ENCODE measurements at places on chromosomes 6 and 20.

- peak; percentile 62 for DNase-seq
These were observed 60.0 kb downstream of the TRIM27 start for GRCh38 chr6:28863604-28864325.

- no peak for DNase-seq
These were observed 52.4 kb downstream of the QKI start for GRCh38 chr6:163466839-163467390.

DNA sequence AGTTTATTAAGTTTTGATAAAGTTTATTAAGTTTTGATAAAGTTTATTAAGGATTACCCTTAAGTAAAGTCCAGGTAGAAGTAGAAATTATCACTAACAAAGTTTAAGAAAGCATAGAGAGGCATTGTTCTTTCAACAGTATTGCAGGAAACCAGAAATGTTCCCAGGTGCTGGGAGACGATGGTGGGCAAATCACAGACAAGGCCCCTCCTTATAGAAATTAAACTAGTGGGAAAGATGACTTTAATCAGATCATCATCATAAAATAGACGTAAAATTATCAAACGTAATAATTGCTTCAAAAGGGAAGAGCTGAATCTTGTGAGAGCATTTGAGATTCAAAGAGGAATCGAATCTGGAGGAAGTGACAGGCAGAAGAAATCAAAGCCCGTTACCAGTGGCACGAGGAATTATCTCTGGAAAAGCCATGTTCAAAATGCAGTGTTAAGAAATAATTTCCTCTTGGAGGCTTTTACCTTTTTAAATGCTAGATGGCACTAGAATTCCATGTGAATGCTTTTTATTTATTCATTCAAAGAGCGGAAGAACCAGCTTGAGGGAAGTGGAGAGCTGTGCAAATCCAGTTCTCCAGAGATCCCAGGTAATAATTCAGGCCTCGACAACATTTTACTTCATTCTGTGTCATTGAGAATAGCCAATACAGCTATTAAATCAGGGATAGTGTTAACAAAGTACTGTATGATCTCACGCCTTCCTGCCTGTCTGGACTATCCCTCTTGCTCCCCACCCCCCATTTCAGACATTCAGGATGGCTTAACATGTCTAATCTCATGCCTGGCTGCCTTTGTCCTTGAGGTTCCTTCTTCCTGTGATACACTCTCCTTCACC lies 1.0 kb upstream of the APMAP start:
- no peak for DNase-seq

DNA sequence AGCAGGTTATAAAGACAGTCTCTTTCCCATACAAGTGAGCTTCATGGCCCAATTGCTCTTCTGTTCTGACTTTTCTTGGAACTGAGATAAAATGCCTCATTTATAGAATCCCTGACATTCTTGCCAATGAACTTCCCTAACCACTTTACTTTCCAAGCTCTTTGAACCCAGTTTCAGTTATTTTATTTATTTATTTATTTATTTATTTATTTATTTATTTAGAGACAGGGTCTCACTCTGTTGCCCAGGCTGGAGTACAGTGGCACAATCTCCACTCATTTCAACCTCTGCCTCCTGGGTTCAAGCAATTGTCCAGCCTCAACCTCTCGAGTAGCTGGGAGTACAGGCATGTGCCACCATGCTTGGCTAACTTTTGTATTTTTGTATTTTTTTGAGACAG lies 138.5 kb upstream of the ZNF184 start:
- DNase-seq, result no peak

GRCh38 chr6:77456531-77457248 lies 6.6 kb downstream of the HTR1B start:
- no peak for DNase-seq

DNA sequence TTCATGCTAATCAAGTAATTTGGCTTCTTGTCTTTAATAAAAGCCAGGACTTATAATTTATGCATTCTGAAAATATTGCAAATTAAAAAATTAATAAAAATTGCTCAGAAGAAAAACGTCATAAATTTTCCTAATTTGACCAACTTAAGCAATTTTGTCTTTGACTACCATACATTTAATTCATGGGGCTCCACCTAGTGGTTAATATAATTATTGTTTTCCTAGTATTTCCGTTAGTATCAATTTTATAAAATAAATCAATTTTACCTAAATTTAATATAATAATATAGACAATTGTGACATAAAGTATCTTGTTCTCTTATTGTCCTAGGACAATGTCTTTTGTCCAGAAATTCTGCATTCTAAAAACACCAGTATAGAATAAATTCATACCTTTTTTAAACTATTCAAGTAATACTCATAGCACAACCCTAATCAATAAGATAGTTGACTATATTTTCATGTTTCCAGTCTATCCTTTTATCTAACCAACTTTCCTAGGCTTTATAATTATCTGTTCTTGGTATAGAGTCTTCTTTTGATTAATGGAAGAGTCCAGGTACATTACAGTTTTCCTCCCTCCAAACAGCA lies 319.9 kb downstream of the TRDN start:
- DNase-seq, result no peak

DNA sequence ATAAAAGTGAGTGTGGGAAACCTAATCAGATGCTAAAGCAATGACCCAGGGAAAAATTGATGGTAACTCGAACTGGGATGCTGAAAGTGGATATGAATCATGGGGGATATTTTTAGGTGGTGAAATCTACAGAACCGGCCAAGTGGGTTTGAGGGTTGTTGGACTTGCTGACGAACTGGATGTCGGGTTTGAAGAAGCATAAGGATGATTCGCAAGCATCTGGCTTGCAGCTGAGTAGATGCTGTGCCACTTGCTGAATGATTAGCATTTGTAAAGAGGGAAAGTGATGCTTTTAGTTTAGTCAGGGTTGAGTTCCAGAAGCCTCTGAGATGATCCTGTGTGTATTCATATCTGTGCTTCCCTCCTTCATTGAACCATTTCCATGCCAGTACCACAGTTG lies 54.9 kb downstream of the UBR2 start:
- DNase-seq, result no peak

DNA sequence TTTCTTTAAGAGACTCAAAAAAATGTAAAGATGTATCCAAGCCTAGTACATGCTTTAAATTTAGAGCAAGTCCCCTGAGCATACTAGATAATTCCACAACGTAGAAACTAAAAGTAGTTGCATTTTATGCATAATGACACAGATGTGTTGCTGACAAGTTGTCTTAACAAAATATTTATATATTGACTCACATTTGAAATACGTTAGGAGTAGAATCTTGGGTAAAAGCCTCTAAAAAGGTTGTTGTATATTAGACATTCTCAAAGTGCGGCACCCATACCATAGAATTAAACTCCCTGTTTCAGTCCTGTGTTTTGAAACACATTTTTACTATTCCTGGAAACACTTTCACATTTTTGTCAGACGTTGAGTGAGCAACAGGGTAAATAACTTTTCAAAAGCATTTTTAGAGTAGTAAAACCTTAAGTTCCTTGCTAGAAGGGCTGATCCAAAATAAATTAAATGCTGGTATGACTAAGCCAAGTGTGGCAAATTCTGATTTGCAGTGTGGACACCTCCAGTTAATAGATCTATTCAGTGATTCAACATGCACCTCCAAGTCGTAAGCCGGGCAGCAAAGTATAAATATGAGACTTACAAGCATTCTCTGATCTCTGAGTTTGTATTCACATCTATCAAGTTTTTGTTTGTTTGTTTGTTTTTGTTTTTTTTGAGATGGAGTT lies 97.5 kb downstream of the GMDS start:
- no peak for DNase-seq

- DNase-seq, result no peak
These were observed 7.7 kb upstream of the ISM1 start for GRCh38 chr20:13213335-13213734.

GRCh38 chr20:7248281-7249201 lies 481.1 kb downstream of the BMP2 start:
- DNase-seq, result no peak

DNA sequence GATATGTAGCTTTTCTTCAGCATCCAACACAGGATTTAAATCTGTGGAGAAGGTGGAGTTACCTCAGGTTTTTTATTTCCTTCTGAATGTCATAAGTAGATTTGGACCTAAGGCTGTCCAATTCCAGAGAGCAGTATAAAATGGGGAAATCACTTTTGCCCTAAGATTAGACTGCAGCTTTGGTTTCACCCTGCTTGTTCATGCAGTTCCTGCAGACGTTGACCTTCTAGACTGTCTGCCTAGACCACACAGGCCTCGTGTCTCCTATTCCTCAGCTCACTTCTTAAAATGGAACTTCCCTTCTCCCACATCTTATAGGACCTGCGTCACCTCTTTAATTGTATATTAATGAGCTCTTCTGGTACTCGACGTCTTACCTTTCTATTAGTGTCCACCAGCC lies 26.0 kb upstream of the C6orf62 start:
- DNase-seq, result no peak

GRCh38 chr6:52801188-52801841 lies 2.3 kb downstream of the GSTA1 start:
- DNase-seq, result no peak

- no peak for DNase-seq
These were observed 71.3 kb downstream of the DZANK1 start for GRCh38 chr20:18395544-18395943.

DNA sequence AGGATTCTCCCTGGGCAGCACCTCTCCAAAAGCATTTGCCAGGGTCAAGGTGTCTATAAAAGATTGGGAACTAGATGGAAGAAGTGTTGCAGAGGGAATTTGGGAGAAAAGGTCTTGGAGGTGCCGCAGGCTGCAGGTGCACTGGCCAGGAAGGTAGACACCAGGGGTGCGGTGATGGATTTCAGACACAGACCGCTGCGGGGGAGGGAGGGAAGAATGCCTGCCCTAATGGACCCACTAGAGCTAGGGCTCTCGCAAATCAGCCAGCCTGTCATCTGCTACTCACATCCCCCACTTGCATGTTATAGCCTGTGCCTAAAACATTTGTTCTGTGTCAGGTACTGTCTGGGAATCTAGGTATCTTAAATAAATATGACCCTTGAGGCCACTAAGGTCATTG lies 193.6 kb upstream of the SLC24A3 start:
- no peak for DNase-seq

- no peak for DNase-seq
These were observed 76.0 kb downstream of the ANKRD6 start for GRCh38 chr6:89508755-89509563.

GRCh38 chr6:159762681-159763293 lies 942 bp downstream of the ACAT2 start:
- peak; percentile 44 for DNase-seq

DNA sequence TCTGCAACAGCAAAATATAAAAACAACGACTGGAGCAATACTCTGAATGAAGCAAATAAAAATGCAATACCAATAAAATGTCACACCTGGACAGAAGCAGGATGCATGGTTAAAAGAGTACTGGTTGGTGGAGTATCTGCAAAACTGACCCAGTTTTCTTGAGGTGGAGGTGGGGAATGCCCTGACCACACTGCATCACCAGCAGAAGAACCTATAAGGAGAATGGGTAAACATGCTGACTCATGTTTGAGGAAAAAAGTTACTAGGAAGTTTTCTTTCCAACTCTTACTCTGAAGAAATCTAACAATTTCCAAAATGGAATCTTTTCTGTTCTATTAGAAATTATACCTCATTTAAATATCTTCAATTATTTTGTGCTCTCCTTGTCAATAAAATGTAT lies 43.6 kb downstream of the REPS1 start:
- no peak for DNase-seq

- DNase-seq, result no peak
These were observed at the start of gene CLPSL2 for GRCh38 chr6:35776364-35777215. TSS of gene CLPSL2 (plus strand) at chr6:35776598. CDS start at chr6:35776619, 21 bp downstream.

DNA sequence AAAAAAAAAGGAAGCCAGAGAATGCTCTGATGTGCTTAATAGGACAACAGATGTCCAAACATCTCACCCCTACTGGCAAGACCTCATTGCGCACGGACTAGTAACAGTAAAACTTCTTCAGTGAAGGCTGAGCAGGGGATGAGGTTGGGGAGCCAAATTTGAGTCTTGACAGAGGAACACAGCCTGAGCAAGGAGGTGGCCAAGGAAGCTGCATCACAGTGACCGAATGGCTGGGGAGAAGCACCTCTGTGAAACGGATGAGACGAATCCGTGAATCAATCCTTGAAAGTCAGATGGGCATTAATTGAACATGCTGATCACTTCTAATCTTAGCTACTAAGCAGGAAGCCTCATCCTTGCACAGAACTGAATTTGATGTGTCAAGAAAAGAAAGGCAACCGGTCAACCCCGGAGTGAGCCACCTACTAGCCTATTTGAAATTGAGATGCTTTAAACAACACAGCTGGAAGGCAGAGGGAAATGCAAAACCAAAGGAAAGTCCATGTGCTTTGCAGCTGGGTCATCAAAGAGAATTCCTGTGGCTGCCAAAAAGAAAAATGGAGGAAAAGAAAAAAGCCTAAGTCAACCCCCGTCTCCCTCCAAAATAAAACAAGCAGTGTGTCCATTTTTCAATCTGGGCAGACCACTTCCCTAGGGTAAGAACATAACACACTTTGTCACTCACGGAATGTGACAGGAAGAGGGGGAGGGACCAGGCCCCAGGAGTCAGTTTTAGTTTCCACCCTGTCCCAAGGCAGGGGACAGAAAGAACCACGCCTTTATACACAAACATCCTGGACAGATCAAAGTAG lies 29.5 kb downstream of the PXDC1 start:
- DNase-seq, result no peak

DNA sequence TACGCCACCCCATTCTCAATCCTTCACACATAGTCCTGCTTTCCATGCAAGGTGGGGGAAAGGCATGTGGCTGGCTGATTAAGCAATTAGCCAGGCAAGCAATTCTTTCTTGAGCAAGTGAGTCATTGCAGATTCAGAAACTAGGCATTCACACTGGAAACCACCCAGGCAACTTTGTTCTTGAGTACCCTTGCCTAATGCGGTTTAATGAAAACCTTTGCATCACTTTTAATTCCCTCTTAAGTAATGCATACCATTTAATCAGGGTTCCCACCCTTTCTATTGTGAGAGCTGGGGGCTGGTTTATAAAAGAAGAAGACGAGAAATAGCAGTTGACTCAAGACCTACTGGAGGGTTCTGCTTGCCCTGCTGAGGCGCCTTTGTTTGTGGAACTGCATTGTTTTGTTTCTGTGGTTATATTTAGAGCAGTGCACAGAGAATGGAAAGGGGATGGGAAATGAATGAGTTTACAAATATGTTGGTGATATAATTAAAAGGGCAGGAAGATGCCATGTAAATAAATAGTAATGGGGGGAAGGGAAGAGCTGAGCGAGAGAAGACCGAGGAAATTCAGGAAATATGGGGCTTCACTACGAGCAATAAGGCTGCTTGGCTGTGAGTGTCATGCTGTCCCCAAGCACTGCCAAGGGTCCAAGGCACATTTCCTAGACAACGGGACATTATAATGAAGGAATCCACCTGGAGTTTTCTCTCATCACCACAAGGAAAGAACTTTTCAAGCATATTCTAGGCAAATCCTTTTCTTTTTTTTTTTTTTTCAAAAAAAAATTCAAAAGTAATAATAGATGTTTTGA lies 48.8 kb upstream of the TSHZ2 start:
- DNase-seq, result no peak

All from CD4-positive, CD25-positive, alpha-beta regulatory T cell (primary cell).